ENCODE measurements at places on chromosomes 13 and 19.

DNA sequence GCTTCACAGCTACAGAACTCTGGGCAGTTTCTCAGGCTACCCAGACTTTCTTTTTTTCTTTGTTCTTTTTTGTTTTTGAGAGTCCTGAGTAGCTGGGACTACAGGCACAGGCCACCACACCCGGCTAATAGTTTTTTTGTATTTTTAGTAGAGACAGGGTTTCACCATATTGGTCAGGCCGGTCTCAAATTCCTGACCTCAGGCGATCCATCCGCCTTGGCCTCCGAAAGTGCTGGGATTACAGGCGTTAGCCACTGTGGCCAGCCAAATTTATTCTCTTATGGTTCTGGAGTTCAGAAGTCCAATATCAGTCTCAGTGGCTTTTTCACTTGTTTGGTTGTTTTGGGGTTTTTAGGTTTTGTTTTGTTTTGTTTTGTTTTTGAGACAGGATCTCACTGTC is 12.4 kb downstream of the MEIOSIN start:
- DNase-seq: no peak

DNA sequence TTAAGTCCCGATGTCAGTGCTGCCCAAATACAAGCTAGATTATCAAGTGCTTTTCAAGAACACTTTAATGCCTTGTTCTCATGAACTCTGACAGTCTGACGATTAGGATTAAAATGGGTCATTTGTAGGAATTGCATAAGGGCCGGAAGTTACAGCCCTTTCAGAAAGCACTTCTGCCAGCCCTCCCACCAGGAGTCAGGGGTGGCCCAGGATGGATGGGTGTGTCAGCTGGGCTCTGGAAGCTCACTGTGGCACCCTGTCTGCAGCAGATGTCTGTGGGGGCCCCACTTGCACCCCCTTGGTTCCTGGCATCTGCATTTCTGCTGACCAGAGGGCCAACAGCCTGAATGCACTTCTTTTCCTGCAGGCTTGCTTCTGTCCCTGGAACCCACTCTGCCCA is 712.7 kb downstream of the UQCRFS1 start:
- DNase-seq: no peak

- DNase-seq: no peak
These were observed 50.2 kb downstream of the LRCH1 start for GRCh38 chr13:46603165-46603603.

- peak; percentile 45 for DNase-seq
These were observed 9.9 kb upstream of the FPR3 start for GRCh38 chr19:51784922-51785690.

- DNase-seq: peak; percentile 86
These were observed 7.9 kb upstream of the PEAK3 start for GRCh38 chr19:2289714-2290435.

DNA sequence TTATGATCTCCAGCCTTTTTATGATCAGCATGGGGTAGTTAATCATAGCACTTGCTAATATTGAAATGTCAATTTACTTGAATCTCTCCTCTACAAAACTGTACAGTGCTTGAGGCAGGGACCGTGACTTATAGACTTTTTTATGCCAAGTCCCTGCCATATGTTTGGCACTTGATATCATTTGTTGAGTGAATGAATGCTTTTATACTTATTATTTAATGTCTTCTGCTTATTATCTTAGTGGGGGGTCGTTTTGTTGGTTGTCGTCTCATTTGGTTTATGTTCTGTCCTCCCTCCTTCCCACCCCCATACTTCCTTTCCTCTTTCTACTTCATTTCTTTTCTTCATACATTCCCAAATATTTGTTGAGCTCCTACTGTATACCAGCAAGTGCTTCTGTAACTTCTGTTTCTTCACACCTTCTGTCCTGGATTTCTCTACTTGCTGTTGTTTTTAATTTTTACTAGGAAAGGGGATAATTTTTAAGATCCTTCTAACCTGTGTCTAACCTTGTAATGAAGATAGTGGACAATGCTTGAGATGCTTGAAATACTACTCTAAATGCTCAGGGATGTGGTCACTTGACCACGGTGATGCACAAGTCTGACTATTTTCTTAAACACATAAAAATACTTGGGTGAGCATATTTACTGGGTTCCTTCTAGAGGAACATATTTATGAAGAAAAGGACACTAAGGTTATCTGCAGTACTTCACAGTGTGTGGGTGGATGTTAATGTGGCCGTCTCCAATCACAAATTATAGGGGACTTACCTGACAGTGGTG is 223.8 kb downstream of the TDRD3 start:
- no peak for DNase-seq

DNA sequence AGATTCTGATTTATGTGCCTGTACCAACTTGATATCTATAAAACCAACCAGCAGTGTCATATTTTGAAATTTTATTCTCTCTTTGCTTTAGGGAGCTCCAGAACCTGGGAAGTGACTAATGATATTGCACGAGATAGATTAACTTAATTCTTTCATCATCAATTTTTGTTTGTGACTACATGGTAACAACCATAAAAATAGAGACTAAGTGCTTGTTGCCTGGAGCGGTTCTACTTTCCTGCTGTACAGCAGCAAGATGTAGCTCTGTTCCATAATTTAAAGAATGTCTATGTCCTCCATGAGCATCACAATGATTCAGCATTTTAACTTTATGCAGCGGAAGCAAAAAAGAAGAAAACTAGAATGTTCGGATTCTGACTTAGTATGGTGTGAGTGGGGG is 275.6 kb downstream of the KLF5 start:
- no peak for DNase-seq
